ENCODE measurements at places on chromosomes 11 and 22.

- no peak for DNase-seq
Measured at GRCh38 chr22:36162127-36163034, 1.8 kb upstream of the APOL3 start.

GRCh38 chr11:110085255-110085838 is 7.8 kb upstream of the ZC3H12C start:
- DNase-seq: no peak

- no peak for DNase-seq
Measured at GRCh38 chr11:111531687-111532364, 8.7 kb upstream of the LAYN start.

DNA sequence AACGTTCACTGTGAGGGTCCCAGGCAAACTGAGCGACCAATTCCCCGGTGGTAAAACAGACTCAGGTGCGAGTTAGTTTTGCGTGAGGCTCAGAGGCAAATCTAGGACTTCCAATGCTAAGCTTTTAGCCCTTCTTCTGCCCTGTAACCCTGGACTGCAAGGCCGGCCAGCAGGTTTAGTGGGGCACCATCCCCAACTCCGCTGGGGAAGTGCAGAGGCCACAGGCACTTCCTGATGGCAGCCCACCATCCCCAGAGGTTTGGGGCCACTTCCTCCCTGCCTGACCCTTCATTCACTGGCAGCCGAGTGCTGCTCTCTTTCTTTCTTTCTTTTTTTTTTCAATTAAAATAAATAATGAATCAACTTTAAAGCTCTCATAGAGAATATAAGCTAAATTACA is 124.6 kb upstream of the B3GAT1 start:
- DNase-seq: no peak

GRCh38 chr11:1074244-1075221 is at the start of gene MUC2:
MUC2 (plus strand) TSS chr11:1074874.
- no peak for DNase-seq

- DNase-seq: no peak
Measured at GRCh38 chr11:100641456-100641855, 45.6 kb upstream of the ARHGAP42 start.

Data from foreskin melanocyte (primary cell).